ENCODE measurements at places on chromosomes 2 and 18.
A peak's percentile ranks its signal among the peaks of the same experiment; 100 is the strongest.

DNA sequence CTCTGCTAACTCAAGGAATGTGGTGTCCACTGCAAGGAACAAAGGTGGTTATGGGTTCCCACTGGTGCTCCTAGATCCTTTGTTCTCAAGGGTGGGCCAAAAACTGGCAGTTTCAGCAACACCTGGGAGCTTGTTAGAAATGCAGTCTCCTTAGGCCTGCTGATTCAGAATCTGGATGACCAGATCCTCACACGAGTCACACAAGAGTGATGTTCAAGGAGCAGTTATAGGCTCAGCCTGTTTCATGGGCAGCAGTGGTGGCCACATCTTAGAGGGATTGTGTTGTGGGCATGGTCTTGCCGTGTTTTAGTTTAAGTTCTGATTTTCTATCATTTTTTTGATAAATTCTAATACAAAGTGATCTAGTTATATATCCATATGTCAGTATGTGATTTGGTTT is 28.7 kb upstream of the MGAT5 start:
- DNase-seq: no peak

DNA sequence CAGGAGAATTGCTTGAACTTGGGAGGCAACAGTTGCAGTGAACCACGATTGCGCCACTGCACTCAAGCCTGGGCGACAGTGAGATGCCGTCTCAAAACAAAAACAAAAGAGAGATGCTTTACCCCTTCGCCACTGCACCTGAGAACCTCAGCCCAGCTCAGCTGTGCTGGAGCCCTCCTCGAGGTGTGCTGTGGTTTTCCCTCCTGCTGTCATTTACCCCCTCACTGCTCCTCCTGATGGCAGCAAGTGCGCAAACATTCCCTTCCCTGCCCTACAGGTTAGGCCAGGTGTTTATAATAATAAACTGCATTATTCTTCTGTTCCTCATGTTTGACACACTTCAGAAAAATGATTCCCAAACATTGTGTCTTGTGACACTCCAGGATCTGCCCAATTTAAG is 8.4 kb downstream of the FBXO36 start:
- no peak for DNase-seq

- DNase-seq: no peak
These were observed 654.9 kb upstream of the HS6ST1 start for GRCh38 chr2:128973566-128973965.

DNA sequence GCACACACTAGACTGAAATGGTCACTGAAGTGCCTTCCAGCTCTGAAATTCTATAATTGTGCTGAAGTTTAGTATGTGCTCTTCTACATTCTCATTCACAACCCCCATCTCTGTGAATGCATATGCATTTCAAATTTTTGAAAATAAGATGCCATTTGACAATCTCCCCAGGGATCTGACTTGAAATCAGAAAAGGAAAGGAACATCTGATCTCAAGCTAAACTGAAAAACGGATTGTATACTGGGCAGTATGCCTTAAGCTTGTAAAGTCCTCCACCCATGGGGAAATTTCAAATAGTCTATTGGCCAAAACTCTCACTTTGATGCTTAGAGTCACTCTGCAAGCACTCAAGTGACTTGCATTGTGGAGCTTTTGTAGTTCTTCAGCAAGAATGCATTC is 22.9 kb downstream of the FAP start:
- DNase-seq: no peak

DNA sequence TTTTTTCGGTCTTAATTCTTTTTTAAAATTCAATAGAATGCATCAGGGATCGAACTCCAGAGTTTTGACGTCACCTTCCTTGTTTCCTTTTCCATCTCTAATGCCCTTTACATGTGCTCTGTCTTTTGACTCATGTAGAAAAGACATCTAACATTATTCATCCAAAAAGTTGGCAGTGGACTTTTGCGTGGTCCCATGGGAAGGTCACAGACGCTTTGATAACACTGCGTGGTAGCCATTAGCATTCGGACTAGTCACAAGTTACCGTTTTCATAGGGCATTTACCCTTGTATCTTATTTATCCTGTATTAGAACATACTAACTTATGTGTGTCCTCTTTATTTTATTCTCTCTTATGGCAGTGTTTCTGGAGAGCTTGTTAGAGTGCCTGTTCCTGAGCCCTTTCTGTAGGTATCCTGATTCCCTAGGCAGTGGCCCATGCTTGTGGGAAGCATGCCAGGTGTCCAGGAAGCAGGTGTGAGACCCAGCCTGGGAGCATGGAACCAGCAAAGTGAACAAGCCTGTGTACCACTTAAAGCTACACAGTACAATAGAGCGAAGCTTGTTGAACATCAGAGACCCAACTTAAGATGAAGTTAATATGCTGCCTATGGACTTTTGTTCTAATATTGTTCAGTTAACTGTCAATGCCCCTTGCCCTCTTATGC is 73.6 kb upstream of the RBM44 start:
- peak; percentile 86 for DNase-seq

DNA sequence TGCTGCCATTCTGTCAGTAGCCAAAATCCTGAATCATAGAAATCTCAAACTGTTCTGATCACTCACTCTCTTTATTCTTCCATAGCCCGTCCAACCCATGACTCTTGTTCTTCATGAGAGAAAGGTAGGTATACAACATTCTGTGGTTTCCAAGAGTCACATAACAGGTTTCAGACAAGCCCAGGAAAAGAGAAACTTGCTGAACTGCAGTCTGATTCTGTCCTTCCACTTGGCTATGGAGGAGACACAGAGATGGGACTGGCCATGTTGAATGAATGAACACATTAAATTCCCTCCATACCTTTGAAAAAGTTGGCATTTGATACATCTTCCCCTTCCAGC is 880.2 kb upstream of the CELF4 start:
- no peak for DNase-seq

Measured in NCI-H345 (cell line).